Right ventricle myocardium inferior (tissue), 1 donor: ENCODE measurements at places on chromosomes 5 and 9. TPM values are rescaled to one million over a fixed set of nuclear protein-coding genes. Genes with fewer than 3 reads are reported as not detected.
A peak's percentile ranks its signal among the peaks of the same experiment; 100 is the strongest.

JADE2 gene
- 24.6 TPM for total RNA-seq

PCDHB16 gene
- total RNA-seq = 2.5 TPM

DMGDH gene
- total RNA-seq = 2.0 TPM

STPG3 gene
- 1.4 TPM for total RNA-seq

PNPLA7 gene
- total RNA-seq = 9.8 TPM

STK32A gene
- 1.1 TPM for total RNA-seq

TAF11L10 gene
- not detected for total RNA-seq

GRCh38 chr5:169283887-169284286 lies 17.1 kb downstream of the SLIT3 start:
- no peak for DNase-seq

DNA sequence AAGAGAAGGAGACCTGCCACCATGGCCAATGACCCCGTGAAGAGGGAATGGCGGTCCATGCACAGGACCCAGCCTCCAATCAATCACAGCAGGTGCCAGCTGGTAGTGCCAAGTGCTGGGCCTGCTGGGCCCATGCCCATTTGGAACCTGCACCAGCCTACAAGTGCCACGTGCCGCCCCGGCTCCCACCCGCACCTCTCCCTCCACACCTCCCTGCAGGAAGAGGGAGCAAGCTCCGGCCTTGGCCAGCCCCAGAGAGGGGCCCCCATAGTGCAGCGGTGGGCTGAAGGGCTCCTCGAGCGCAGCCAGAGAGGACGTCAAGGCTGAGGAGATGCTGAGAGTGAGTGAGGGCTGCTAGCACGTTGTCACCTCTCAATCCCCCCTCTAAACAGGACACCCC lies 37.8 kb upstream of the NPR3 start:
- no peak for DNase-seq

GRCh38 chr9:15524845-15525455 lies 14.2 kb upstream of the PSIP1 start:
- no peak for DNase-seq

DNA sequence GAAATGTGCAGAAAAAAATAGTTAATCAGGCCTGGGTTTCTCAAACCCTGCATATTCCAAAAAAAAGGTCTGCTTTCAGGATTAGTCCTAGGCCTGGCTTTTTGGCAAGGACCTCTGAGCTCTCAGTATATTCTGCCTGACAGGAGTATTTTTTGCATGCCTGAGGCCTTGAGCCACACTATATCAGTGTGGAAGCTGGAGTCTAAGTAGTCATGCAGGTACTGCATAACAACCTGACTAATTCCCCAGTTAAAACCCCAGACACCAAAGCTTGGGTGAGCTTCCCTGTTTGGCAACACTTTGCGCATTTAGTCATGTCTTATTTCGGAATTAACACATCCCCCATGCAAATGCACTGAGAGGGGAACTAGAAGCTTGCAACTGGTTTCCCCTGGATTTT lies 359.5 kb downstream of the CETN3 start:
- no peak for DNase-seq

- DNase-seq = no peak
Measured at GRCh38 chr5:15585841-15586591, 86.0 kb downstream of the FBXL7 start.

DNA sequence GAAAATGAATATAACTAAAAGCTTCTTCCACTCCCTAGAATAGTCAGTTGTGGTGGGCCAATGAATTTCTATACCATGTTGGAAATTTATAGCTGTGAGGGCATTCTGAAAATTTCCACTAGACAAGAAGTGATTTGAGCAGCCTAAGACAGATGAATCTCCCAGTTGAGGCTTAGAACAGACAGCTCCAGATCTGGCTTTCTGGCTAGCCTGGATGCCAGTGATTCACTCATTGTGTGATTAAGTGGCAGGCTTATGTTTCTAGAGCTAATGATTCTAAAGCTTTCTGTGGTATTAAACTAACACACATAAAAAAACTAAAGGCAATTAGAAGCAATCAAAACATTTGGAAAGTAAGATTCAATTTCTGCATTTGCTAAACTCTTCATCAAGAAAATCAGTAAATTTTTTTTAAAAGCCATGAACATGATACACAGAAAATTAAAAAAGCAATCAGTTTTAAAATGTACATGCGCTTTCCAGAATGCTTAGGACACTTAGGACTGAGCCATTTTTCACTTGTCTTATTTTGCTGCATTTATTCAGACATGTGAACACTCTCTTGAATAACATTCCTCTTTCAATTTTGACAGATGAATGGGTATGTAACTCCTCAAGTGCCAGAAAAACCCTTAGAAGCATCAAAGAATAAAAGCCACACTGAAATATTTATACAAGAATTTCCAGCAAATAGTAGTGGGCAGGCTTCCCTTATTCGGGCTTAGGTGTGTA lies 100.5 kb upstream of the GNAQ start:
- DNase-seq = no peak

DNA sequence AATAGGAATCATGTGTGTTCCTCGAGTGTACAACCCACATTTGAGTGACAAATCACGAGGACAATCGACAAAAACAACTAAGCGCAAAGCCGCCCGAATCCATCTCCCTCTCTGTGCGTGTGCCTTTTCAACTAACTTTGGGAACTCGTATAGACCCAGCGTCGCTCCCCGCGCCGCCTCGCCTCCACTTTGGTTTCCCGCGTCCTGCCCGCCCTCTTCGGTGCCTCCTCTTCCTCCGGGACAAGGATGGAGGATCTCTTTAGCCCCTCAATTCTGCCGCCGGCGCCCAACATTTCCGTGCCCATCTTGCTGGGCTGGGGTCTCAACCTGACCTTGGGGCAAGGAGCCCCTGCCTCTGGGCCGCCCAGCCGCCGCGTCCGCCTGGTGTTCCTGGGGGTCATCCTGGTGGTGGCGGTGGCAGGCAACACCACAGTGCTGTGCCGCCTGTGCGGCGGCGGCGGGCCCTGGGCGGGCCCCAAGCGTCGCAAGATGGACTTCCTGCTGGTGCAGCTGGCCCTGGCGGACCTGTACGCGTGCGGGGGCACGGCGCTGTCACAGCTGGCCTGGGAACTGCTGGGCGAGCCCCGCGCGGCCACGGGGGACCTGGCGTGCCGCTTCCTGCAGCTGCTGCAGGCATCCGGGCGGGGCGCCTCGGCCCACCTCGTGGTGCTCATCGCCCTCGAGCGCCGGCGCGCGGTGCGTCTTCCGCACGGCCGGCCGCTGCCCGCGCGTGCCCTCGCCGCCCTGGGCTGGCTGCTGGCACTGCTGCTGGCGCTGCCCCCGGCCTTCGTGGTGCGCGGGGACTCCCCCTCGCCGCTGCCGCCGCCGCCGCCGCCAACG lies at the start of gene GPR150:
Gene GPR150 (plus strand): TSS at position 58 of the 840 bp plus-strand sequence. CDS start 189 bp downstream, at position 247.
- peak; percentile 83 for DNase-seq

DNA sequence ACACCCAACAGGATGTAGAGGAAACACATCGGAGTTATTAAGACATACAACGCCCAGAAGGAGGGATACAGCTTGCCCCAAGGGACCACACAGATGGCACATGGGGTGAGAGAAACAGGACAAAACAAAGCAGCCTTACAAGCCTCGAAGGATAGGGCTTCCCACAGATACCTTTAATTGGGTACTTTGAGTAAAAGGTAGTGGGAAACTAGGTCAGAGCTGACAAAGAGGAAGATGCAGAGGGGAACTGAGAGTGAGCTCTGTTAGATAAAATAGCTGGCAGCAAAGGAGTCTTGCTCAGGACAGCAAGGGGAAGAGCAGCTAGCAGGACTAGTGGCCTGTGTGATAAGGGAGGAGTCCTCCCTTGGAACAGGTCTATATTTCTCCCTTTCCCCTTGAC lies 48.2 kb downstream of the OTP start:
- DNase-seq = no peak

DNA sequence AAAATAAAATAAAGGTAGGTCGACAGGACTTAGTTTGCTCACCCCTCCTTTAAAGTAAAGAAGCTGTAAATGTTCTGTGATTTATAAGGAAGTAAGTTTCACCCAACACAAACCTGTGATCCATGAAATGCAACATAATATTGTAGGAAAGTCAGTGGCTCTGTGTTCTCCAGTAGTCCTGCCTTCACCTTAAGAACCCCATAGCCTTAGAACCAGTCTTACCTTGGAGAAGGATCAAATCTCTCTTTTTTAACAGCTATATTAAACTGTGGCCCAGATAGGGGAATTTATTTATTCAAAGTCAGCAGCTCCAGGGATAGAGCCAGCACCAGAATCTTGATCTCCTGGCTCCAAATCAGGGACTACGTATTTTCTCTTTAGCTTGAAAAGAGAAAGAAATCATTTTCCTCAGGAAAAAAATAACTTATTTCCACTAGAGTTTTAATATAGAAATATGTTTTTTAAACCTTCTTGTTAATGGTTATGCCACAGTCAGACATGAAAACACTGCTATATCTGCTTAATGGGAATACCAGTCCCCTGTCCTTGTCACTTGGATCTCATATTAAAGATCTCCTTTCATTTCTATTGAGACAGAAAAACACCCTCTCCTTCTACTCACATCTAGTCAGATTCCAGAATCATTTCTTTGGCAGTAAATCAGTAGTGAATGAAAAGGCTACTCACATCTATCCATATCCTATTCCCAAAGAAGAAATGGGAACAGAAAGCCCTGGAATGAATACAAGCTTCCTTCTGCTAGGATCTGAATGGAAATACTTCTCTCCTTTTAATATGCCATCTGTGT lies 269.2 kb upstream of the TNC start:
- no peak for DNase-seq

- DNase-seq = peak; percentile 89
Measured at GRCh38 chr9:136095070-136096058, at the start of gene NACC2. Gene NACC2 (minus strand): TSS chr9:136095289. CDS start chr9:136050521, 44,768 bp downstream.

- DNase-seq = no peak
Measured at GRCh38 chr9:90000925-90001324, 396.1 kb downstream of the GADD45G start.

- DNase-seq = no peak
Measured at GRCh38 chr5:97455996-97456395, 272.9 kb upstream of the RIOK2 start.

- no peak for DNase-seq
Measured at GRCh38 chr9:78044189-78044588, 12.6 kb upstream of the GNAQ start.

DNA sequence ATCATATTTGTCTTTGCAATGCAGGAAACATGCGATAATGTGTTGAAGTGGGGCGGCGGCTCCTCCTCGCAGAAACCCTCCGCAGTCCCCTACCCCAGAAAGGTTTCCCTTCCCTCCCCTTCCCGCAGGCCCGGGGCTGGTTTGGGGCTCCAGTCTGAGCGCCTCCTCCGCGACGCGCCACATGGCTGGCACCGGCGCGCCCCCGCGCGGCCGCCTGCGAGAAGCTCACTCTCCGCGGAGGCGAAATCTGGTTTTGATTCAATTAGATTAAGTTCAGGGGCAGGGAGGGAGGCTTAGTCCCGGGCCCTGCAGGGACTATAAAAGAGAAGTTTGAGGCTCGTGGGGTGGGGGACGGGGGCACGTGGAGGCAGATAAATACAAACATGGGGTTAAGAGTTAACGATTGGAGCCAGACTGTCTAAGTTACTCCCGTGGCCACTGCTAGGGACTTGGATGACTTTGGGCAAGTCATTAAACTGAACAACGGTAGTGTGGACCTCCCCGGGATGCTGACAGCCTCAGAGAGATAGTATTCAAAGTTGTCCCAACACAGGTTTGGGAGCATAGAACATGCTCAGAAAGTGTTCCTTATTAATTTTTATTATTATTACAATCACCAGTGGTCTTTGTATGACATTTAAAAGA lies 69.4 kb downstream of the MSX2 start:
- DNase-seq = peak; percentile 67

- DNase-seq = no peak
Measured at GRCh38 chr9:13137426-13137825, 142.1 kb downstream of the MPDZ start.

GRCh38 chr9:35342221-35342958 lies 147.5 kb upstream of the RUSC2 start:
- no peak for DNase-seq

GRCh38 chr5:141883184-141883891 lies 5.1 kb upstream of the PCDH1 start:
- DNase-seq = no peak

GRCh38 chr9:18428661-18429060 lies 45.3 kb upstream of the ADAMTSL1 start:
- DNase-seq = no peak

GRCh38 chr5:134133188-134133994 lies 18.9 kb downstream of the TCF7 start:
- DNase-seq = peak; percentile 16

DNA sequence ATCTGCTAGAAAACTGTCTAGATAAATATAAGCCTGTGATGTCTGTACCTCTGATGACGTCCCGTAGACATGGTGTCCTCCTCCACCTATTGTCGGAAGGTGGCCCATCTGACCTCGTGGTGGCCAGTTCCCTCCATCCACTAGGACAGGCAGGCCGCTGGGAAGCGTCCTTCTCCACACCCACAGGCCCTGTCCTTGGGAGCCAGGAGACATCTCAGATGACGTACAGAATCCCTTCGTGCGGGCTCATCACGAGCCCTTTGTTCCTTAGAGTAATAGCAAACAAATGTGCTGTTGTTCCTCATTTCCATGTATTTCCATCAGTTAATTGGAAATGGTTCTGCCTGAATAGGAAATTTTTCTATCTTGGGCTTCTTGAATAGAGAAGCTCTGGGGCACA lies 38.3 kb upstream of the TENT4A start:
- no peak for DNase-seq

DNA sequence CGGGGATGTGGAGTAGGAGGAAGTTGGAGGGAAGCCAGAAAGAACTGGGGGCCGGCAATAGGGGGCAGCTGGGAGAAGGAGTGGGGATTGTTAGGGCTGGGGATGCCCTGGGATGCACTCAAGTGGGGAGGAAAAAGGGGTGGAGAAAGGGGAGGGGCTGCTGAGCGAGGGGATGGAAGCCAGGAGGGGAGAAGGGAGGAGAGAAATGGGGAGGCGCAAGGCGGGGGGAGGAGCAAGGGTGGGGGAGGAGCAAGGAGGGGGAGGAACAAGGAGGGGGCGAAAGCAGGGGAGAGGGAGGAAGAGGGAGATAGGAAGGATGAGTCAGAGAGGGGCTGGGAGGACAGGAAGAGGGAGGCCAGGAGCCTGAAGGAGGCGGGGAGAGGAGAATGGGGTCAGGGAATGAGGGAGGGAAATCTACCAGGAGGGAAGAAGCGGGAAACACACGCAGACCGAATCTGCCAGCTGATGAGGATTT lies 1.6 kb downstream of the IRX4 start:
- no peak for DNase-seq

GRCh38 chr9:27540502-27540901 lies 10.9 kb upstream of the MOB3B start:
- DNase-seq = no peak

DNA sequence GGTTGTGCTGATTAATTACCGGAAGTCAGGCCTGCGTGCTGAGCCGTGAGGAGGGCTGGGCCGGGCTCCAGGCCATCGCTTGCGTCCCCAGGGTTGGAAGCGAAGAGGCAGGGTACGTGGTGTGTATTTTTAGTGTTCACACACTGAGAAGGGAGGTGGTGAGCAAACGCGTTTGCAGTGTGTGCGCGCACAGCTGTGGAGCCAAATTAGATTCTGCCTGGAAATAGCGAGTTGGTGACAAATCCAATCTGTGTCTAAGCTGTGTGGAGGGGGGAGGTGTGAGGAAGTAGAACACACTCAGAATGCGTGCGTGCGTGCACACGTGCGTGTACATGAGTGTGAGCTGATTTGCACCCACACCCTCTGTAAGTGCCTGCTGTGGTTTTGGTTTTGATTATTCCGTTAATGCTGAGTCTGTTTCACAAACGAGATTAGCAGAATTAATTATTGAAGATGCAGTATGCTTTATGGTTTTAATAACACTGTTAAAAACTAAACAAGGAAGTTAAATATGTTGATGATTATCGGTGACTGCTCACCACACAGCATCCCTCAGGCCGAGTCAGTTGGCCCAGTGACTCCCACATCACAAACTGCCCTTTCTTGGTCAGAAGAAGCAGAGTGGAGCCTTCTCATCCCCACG lies 111.8 kb upstream of the FCN2 start:
- no peak for DNase-seq

- no peak for DNase-seq
Measured at GRCh38 chr9:13962006-13962405, 351.9 kb downstream of the NFIB start.
